ENCODE measurements at places on chromosomes 11 and 22.

- no peak for DNase-seq
Observed at GRCh38 chr11:14622223-14622954, 21.2 kb upstream of the PDE3B start.

DNA sequence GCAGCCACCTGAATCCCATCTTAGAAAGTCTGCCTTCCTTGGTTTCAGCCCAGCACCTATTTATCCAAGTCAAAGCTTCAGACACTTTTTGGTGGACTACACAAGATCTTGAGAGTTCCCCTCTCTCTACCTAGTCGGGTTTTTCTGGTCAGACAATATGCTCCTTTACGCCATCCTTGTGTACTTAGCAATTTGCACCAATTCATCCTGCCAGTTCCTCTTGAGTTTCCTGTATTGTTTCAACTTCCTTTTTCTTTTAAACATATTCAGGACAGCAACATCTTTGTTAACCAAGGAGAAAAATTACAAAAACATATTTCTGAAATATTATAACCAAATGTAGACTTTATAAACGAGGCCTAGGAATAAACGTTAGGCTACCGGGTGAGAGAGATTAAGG lies 368.2 kb upstream of the CADM1 start:
- DNase-seq: no peak

GRCh38 chr11:17745023-17745772 lies 10.6 kb downstream of the KCNC1 start:
- no peak for DNase-seq

GRCh38 chr11:17432002-17432401 lies 43.5 kb upstream of the KCNJ11 start:
- DNase-seq: no peak

- no peak for DNase-seq
Observed at GRCh38 chr11:60927061-60927592, 2.9 kb downstream of the TMEM132A start.

DNA sequence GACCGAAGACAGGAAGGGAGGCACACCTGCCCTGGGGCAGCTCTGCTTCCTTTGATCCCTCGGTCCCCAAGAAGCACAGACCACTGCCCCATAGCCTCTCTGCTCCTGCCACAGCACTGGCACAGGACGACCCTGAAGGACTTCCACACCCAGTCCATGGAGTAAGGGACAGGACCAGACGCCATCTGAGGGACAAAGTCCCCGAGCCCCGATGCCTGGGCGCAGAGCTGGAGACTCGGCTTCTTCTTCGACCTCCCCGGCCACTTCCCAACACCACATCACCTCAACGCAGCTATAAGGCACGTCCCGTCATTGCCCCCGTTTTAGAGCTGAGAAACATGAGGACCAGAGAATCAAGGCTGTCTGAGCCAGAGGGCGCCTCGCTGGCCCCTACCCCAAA lies 310.5 kb downstream of the BRD1 start:
- DNase-seq: no peak

- no peak for DNase-seq
Observed at GRCh38 chr11:43676933-43677332, 3.6 kb upstream of the HSD17B12 start.

DNA sequence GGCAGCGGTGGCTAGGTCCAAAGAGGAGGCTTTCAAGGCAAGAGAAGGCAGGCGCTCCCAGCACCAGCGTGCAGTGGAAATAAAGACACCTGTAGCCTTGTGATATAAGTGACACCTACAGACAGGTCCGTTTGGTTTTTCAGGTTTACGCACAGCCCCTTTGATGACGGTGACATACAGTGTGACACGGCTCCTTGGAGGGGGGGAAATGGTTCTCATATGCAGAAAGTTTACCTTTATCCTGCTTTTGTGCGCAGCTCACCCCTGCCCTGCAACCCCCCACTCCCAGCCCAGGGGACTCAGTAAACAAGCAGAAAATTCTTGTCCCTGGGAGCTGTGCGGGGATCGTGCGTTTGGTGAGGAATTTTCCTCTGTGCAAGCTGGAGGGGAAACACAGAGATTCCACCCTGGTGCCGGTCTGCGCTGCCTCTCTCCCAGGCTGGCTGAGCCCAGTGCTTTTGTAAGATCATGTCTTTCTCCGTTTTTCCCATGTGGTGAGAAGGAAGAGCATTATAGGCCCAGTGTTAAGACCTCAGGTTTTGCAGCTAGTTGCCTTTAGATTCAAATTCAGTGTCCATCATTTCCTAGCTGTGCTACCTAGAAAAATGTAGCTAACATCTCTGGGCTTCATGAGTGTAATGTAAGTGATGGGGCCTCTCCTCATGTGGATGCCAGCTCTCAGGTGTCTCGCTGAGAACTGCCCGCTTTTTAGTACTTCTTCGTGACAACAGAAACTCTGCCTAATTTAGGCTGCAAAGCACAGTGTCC lies at the start of gene ELF5:
Gene ELF5 (minus strand): TSS at position 113 of the 768 bp plus-strand sequence. CDS start 8,045 bp downstream, outside the sequence.
- no peak for DNase-seq

- no peak for DNase-seq
Observed at GRCh38 chr22:26672590-26673468, 15.4 kb downstream of the MIAT start.

DNA sequence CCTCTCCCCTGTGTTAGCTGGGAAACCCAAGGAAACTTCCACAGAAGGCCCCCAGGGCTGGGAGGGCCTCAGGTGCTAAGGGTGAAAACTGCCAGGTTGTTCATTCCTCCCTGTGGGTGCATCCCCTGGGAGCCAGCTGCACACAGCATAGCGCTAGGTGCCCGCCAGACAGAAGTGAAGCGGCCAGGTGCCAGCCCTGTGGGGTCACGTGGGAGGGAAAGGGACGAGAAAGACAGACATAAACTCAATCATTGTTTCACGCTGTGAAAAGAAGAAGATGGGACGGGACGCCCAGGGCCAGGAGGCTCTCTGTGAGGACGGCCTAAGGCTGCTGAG lies 31.6 kb upstream of the HMOX1 start:
- DNase-seq: no peak

- no peak for DNase-seq
Observed at GRCh38 chr22:50529897-50530579, at the start of gene TYMP. TSS of gene TYMP (minus strand) at chr22:50530012. CDS start at chr22:50529709, 303 bp downstream.

DNA sequence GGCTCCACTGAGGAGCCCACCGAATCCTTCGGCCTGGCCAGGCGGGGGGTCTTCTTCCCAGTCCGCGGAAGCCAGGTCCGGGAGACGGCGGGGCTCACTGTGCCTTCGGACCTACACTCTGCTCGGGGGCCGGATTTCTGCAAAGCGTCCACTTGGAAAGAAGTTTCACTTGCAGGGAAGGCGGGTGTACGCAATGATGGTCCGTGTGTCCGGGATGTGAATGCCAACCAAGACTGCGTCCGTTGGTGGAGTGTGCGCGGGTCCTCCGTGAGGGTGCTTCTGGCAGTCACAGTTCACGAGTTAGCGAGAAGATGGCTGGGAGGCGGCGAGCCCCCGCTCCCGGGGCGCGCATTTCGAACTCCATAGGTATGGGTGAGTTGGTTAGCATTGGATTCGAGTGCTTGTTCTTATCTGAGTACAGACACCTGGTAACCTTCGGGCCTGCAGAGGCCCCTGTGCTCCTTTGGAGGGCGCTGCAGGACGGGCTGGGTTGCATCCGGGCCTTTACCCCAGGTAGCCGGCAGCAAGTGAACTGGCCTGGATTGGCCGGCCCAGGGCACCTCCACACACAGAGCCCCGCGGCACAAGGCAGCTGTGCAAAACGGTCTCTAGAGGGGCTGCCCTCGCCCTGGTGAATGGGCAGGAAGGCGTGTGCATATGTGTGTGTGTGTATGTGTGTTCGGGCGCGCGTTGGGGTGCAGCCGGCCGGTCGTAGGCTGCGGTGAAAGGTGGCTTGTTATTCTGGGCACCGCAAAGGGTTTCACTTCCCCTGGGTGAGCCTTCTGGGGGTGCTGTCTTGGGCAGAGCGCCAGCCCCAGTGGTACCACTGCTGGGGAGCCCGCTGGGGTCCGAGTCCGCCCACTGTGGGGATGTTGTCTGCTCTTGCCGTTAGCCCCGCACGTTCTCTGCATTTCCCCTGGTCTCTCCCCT lies 13.3 kb upstream of the CYP2R1 start:
- DNase-seq: no peak

DNA sequence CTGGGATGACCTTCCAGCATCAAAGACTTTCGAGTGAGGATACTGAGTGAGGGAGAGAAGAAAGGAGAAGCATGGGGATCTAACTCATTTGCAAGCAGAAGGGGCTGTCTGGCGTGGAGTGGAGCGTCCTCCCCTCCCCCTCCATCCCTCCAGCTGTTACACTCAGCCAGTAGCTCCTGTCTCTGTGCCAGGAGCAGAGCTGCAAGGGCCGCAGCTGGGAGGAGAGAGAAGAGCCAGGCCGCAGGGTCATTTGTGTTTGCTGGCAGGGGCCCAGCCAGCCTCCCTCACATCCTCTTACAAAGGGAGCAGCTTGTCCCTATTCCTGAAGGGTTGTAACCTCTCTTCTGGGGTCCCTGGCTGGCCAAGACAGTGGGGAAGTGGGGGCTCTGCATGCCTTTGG lies 57.9 kb downstream of the NECTIN1 start:
- DNase-seq: no peak

Measured in iPS DF 6.9 (cell line).